Fibroblast of skin of right quadriceps (primary cell): ENCODE measurements at places on chromosomes 7 and 10.

- DNase-seq: peak; percentile 85
Observed at GRCh38 chr10:58044072-58044471, 223.6 kb downstream of the IPMK start.

GRCh38 chr7:116742641-116743040 lies 70.6 kb downstream of the MET start:
- no peak for DNase-seq

DNA sequence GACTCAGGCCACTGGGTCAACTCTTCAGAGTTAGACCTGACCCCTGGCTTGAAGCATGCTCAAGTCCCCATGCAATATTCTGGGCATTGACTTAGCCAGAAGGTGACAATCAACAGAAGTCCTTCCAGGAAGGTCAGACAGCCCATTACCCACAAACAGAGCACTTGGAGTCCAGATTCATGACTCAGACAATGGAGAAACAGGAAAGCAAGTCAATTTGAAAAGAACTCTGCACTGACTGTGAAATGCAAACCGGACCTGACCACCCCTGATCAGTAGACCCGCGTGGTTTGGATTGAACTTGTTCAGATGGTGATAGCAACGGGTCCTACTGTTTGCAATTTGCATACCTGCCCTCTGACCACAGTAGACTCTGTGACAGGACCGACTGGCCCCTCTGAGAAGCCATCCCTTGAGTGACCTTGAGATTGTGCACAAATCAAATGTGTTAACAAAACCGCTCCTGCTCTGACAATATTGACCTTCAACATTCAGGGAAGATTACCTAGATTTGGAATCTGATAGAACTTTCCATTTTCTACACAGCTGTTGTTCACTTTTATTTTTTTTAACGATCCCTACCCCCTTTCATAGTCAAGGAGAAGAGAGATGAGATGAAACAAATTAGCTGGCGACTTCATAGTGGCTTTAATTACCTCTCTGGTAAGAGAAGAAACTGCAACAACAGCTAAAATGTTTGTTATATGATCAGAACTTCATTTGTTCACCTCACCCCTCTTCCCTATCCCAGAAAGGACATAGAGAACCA lies 138.7 kb downstream of the NRP1 start:
- DNase-seq: peak; percentile 34

- DNase-seq: peak; percentile 28
Observed at GRCh38 chr7:98133181-98133580, 26.5 kb downstream of the LMTK2 start.

DNA sequence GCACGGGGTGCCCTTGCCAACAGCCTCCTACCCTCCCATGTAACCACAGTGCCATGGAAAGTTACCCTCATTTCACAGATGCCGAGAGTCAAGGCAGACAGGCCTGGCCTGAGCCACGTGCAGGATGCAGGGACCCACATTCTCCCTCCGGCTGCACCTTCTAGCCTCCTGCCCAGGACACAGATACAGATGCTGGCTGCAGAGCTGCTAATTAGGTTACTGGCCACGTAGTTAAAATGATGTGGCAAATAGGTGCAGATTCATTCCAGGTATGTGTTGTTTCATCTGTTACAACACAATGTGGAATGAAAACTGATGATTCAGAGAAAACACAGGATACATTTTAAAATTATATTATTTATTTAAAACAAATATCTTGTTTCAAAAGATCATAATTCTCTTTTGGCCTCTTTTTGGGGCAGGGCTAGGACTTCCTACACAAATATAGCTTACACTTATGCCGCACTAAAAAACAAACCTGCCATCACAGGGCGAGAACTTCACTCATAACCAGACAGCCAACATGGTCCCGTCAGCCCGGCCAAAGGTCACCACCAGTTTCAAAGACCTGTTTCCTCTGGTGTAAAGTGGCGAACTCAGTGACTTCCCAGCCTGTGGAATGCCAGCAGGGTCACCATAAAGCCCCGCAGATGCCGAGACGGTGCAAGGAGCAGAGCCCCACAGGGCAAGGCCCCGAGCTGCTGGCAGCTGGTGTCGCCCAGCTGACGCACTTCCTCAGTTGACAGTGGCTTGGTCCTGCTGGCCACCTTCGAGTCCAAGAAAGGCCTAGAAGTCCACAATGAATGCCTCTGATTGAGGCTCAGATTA lies 83.5 kb downstream of the TNS3 start:
- no peak for DNase-seq

GRCh38 chr10:71001470-71001869 lies 113.1 kb upstream of the PCBD1 start:
- no peak for DNase-seq

- DNase-seq: no peak
Observed at GRCh38 chr7:157493017-157493416, 156.2 kb downstream of the DNAJB6 start.

GRCh38 chr10:125262409-125262808 lies 102.0 kb upstream of the CTBP2 start:
- no peak for DNase-seq

DNA sequence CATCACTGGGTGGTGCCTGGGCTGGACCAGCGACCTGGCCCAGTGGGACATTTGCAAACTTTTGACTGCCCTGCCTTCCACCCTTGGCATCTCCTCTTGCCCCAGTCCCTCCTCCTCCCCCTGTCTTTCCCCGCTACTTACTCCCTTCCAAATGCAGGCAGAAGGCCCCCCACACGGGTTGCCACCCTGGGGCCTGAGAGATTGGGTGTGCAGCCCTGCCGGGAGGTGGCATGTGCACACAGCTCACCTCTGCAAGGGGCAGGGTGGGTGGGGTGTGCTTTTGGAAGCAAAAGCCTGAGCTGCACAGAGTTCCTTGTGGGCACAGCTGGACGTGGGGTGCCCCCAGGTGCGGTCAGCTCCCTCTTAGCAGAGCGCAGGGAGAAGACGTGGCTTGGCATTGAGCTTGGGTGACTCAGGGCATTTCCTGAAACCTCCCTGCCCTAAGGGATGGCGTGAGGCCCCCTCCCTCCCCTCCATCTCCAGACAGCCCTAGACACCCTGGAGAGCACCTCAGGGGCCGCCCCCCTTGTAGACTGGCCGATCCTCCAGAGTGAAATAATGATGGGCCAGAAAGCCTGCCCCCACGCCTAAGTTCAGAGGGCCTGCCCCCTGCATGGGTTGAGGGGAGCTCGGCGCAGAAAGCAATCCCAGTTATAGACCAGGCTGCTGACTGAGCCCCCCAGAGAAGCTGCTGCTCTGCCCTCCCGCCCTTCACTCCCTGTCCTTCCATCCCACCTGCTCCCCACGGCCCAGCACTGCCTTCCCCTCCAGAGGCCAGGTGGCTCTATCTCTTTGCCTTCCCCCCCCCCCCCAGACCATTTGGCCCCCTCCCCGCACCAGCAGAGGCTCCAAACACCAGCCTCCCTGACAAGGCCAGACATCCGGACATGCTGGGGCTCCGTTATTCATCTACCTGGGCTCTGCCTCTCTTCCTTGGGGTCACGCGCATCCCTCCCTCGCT lies 2.3 kb upstream of the SHH start:
- no peak for DNase-seq

DNA sequence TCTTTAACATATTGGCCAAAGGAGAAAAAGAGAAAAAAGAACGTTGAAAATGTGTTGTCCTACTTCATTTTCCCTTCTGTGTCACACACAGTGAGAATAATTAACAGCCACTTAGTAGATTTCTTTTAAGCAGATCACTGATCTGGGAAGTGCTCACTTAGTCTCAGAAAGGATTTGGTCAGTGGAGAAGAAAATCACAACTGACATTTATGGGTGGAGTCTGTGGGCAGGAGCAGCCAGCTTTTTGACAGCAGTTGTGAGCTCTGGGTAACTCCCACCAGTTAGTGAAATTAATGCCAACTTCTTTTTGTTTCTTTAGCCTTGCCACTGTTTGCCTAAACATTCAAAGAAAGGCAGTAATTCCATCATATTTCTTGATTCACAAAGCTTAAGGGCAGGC lies 49.7 kb downstream of the CDK14 start:
- no peak for DNase-seq

DNA sequence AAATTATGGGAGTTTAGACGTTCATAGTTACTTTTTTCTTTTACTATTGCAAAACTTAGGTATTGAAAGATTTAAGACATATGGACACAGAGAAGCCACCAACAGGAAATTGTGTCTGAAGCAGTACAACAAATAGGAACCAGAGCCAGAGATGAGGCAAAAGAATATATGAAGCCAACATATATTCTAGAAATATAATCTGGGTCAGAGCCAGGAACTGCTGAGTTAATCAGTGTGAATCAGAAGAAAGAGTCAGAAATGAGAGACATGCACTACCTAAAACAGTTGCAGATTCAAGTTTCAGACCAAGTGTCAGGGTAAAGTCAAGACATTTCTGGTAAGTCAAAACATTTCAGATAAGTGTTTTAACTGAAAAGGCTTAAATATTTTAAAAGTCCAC lies 67.7 kb downstream of the DGKB start:
- DNase-seq: peak; percentile 73

- DNase-seq: no peak
Observed at GRCh38 chr7:44603193-44603592, 3.2 kb upstream of the OGDH start.

DNA sequence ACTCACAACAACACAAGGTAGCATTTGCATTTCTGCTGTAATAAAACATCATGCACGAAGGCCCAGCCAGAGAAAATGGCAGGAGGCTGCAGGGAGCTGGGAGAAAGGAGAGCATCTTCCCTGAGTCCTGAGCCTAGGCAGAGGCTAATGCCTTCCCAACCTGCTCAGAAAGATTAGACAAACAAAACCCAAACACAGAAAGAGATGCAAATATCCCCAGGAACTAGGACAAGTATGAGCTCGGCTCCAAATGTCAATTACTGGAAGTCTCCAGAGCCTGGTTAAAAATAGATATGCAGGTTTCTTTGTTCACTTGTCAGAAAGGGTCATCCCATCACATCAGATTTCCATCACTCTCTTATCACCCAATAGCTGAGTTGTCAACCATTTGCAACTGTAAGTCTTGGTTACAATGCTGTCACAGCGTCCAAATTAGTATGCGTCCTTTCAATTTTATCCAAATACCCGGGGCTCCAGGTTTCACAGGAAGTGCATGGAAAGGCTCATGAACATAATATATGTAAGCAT lies 316.5 kb upstream of the CELF2 start:
- no peak for DNase-seq

DNA sequence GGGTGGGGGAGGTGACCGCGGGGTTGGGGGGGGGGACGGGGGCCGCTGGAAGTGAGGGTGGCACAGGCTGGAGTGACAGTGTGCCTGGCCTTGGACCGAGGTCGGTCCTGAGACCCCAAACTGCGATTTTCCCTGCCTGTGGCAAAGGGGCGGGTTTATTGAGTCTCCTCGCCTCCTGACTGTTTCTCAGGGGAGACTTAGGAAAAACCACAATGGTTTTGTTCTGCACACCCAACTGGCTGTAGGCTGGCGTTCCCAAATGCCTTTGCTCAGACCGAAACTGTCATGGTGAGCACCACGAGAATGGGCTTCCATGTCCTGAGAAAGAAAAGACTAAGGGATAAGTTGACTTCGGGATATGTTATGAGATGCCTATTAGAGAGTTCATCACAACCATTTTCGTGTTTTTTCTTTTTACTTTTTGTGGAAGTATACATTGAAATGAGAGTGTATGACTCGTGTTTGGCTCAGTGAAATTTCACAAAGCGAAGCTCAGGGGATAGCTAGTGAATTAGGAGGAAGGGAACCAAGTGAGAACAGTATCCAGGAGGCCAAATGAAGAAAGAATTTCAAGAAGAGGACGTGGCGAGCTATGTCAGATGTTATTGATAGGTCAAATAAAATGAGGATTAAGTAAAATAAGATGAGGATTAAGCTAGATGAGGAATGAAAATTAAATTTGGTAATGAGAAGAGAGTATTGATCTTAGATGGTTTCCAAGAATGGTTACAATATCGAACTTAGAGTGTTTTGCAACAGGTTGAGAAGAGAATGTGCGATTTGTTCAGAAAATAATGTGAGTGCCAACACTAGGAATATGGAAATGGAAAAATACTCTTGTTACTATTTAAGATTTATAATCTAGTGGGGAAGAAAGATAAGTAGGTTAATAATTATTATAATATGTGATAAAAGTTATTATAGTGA lies 918 bp downstream of the NET1 start:
- DNase-seq: peak; percentile 50

DNA sequence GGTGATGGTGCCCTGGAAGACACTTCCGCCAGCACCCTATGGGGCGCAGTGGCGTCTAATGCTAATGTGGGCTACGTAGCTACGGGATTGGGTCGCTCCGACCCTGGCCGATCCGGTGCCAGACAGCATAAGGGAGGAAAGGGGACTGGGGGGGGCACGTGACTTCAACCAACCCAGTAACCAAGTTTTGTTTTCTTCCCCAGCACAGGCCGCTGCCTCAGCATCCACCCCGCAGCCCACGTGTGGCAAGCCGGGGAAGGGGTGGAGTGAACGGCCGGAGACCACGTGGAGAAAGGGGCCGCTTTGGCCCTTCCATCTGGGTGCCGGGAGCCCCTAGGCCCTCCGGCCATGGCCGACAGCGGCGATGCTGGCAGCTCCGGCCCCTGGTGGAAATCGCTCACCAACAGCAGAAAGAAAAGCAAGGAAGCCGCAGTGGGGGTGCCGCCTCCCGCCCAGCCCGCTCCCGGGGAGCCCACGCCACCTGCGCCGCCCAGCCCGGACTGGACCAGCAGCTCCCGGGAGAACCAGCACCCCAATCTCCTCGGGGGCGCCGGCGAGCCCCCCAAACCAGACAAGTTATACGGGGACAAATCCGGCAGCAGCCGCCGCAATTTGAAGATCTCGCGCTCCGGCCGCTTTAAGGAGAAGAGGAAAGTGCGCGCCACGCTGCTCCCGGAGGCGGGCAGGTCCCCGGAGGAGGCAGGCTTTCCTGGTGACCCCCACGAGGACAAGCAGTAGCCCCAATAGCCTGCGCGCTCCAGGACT lies 2.5 kb downstream of the PRR15 start:
- no peak for DNase-seq

DNA sequence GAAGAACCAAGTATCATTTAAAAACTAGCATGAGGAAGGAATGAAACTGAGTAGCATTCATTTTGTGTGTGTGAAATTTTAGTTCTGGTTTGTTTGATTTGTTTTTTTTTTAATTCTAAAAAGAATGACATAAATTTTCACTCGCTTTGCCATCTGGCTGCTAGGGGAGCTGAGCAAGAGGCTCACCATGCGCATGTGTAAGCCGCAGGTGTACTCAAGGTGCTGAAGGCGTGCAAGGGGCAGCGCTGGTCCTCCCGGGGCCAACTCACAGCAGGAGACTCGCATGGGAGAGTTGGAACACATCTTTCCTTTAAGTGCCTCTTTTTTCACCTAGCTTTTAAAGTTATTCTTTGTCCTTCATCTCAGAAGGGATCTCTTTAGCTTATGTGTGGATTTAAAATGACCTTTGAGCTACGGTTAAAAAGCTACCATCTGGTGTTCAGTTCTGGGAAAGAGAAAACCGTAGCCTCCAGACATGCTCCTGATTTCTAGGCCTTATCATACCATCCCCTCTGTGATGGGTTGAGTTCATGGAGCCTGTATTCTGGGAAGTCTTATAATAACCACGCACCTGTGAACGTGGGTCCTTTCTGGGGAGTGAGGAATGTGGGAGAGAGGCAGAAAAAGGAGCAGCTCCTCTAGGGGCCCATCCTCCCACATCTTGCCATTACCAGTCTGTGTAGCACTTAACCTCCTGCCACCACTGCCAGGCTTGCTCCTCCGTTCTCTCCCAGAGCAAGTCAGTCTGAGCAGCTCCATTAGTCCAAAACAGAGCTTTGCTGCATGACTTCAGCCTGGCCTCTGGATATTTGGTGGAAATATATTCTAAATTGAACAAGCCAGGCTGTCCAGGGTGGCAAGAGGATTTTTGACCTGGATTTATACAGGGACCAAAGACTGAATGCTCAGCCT lies 61.9 kb downstream of the KLHDC10 start:
- no peak for DNase-seq

GRCh38 chr10:95035332-95036295 lies 33.7 kb downstream of the CYP2C8 start:
- no peak for DNase-seq

- DNase-seq: no peak
Observed at GRCh38 chr10:77507291-77507880, 130.2 kb downstream of the KCNMA1 start.
